ENCODE measurements at places on chromosomes 1 and 21.

- DNase-seq = no peak
- no peaks in the 10 kb centered on the region for H3K27me3 ChIP-seq
- H3K27ac ChIP-seq = no peak overlapping the region
- H3K4me1 ChIP-seq = peaks cover 8% of the 10 kb centered on the region
- no peak overlapping the region for H3K4me3 ChIP-seq
- H3K36me3 ChIP-seq = no peaks in the 10 kb centered on the region
Observed at GRCh38 chr1:89085781-89086180, 20.8 kb upstream of the GBP1 start.

GRCh38 chr1:176178316-176178715 is 28.8 kb downstream of the COP1 start:
- H3K4me3 ChIP-seq = no peak overlapping the region
- peak overlapping the region; percentile 87 for H3K27ac ChIP-seq
- H3K27me3 ChIP-seq = no peaks in the 10 kb centered on the region
- peaks cover 80% of the 10 kb centered on the region for H3K36me3 ChIP-seq
- DNase-seq = no peak

DNA sequence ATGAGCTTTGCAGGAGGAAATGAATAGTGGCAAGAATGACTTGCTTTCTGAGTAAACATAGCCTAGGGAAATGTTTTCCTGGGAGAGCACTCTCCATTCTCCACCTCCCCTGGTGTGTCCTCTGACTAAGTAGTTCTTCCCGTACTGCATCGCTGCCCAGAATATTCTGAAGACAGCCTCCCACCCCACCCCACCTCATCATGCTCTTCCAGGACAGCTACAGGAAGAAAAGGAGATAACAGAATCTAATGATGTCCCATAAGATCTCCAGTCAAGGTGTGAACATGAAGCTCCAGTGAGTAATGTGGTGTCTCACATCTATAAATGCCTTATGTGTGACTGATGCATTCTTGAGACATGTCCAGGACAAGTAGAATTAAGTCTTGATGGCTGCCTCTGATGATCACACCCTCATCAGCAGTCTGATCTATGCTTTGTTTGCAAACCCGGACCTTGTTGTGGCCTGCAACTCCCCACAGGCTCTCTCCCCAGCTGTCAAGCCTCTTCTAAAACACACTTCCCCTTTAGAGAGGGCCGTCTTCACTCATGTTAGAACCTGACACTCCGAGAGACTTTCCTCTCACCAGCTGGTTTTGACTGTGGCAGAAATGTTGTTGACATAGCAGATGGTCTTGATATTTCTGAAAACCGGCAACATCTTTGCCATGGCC is 183.0 kb downstream of the CYYR1 start:
- H3K4me3 ChIP-seq = no peak overlapping the region
- no peaks in the 10 kb centered on the region for H3K27me3 ChIP-seq
- peaks cover 2% of the 10 kb centered on the region for H3K4me1 ChIP-seq
- no peaks in the 10 kb centered on the region for H3K36me3 ChIP-seq
- DNase-seq = no peak

DNA sequence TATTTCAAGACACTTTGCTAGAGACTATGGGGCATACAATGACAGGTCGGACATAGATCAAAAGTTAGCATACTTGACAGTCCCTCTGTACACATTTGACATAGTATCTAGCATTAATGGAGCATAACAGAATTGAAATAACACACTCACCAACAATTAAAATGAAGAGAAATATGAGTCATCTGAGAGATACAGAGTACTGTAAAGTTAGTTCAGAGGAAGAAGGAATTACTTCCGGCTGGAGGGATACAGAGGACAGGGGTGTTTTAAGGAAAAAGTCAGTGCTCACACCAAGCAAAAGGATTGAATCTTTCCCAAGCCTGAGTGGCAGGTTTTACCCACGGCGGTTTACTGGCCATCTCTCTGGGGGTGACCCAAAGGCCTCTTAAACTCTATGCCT is 2.4 kb downstream of the ZMYND12 start:
- H3K27ac ChIP-seq = no peak overlapping the region
- peaks cover 21% of the 10 kb centered on the region for H3K36me3 ChIP-seq
- no peak overlapping the region for H3K4me3 ChIP-seq
- H3K4me1 ChIP-seq = peaks cover 31% of the 10 kb centered on the region

DNA sequence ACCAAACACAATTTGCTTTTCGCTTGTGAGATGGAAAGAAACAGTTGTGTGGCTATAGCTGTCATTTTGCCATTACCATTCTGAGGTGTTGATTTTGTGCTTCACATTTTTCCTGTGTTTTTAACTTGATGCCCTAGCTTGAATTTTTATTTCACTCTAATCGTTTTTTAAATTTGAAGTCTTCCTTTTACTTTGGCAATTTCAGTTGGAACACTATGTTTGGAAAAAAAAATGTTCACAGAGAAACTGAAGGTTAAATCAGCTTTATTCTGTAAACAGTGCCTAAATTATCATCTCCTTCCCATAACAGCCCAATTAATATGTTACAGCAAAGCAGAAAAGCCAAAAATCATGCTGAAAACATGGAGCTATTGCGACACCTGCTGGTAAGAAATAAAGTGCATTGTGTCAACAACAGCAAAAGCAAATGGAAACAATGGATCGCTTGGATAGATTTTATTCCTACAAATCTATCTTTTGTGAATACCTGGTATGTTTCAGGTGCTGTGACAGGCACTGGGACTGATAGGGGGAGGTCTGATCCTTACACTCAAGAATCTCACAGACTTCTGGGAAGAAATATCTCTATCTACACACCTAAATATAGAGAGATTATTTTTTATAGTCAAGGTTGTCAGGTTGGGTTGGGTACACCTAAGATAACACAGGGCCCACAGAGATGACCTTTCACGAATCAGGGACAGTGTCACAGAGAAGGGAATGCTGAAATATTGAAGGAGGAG is 16.2 kb upstream of the ERICH3 start:
- no peaks in the 10 kb centered on the region for H3K36me3 ChIP-seq
- no peak for DNase-seq
- no peak overlapping the region for H3K4me3 ChIP-seq
- no peak overlapping the region for H3K27ac ChIP-seq
- H3K4me1 ChIP-seq = peaks cover 1% of the 10 kb centered on the region
- H3K27me3 ChIP-seq = no peaks in the 10 kb centered on the region

GRCh38 chr1:203537806-203538464 is 44.0 kb downstream of the OPTC start:
- no peak overlapping the region for H3K27ac ChIP-seq
- no peaks in the 10 kb centered on the region for H3K4me1 ChIP-seq
- DNase-seq = no peak
- H3K27me3 ChIP-seq = no peaks in the 10 kb centered on the region

GRCh38 chr1:38173848-38174247 is 127.3 kb upstream of the POU3F1 start:
- H3K36me3 ChIP-seq = no peaks in the 10 kb centered on the region
- DNase-seq = no peak
- H3K4me3 ChIP-seq = no peak overlapping the region
- H3K27ac ChIP-seq = no peak overlapping the region
